Fibroblast of skin of right biceps (primary cell): ENCODE measurements at places on chromosomes 5 and 9.
A peak's percentile ranks its signal among the peaks of the same experiment; 100 is the strongest.

GRCh38 chr5:151351671-151352070 is 4.3 kb upstream of the SLC36A2 start:
- DNase-seq = no peak

DNA sequence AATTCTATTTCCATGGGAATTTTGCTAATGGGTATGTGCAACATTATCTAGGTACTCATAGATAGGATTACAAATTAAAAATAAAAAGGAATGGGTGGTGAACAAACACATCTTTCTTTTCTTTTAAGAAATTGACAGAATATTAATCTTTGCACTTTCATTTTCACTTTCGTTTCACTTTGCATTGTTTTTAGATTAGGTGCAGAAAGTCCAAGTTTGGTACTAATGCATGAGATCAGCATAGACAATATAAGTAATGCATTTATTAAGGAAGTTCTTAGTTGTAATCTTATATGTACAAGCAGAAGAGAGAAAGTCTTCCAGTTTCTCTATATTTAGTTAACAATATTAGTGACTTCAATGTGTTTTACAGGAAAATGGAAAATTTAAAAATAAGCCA is 196.5 kb downstream of the COMMD10 start:
- DNase-seq = no peak

GRCh38 chr9:21995006-21995665 is 545 bp downstream of the CDKN2B-AS1 start:
- DNase-seq = peak; percentile 73

GRCh38 chr5:171738501-171738900 is 47.1 kb upstream of the SMIM23 start:
- DNase-seq = no peak

DNA sequence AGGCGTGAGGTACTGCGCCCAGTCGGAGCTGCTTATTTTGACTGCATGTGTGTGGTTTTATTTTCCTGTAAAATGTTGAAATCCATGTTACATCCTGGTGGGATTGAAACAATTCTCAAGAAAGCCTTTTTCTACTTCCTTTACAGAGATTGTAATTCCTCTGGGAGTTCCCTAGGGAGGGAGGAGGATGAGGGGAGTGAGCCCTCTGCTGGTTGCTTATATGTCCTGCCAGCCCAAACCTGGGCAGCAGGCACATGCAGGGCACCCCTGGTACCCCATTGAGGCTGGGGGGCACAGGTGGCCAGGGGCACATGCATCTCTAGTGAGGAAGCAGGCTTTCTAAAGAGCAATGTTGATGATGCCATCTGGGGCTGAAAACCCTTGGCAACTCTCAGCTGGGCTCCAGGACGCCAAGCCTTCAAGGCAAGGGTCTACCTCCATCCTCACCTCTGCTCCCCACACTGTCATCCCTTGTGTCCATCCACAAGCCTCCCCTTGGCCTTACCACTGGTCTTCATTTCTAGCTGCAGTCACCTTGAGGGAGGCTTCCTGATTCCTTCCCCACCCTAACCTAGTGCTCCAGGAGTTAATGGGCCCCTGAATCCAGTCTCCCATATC is 84.7 kb upstream of the TNFSF8 start:
- DNase-seq = peak; percentile 77

- peak; percentile 25 for DNase-seq
Measured at GRCh38 chr5:40879163-40879942, 29.9 kb upstream of the C7 start.

- no peak for DNase-seq
Measured at GRCh38 chr5:172647352-172648012, 6.4 kb downstream of the NEURL1B start.

GRCh38 chr5:57986761-57987341 is 473.0 kb downstream of the PLK2 start:
- peak; percentile 35 for DNase-seq

GRCh38 chr5:67887748-67888161 is 327.8 kb upstream of the PIK3R1 start:
- DNase-seq = no peak

- DNase-seq = no peak
Measured at GRCh38 chr5:25255128-25255527, 610.4 kb upstream of the CDH10 start.

- DNase-seq = peak; percentile 49
Measured at GRCh38 chr9:35814106-35814840, 569 bp downstream of the HINT2 start.

DNA sequence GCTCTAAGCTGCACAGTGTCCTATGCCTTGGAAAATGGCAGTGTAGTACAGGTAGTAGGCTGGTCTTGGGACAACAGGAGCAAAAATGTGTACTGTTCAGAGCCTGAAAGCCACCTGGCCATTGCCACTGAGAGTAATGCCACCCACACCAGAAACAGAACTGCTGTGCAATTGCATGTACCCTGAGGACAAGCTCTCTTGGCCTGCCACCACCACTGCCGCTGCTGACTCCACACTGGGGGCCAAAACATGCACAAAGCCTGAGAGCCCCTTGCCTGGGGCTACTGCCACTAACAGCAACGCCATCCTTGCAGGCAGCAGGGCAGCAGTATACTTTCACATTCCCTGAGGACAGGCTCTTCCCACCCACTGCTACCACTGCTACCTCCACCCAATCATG is 251.9 kb upstream of the CDH12 start:
- no peak for DNase-seq

GRCh38 chr9:94656200-94656599 is 16.9 kb upstream of the FBP1 start:
- no peak for DNase-seq

DNA sequence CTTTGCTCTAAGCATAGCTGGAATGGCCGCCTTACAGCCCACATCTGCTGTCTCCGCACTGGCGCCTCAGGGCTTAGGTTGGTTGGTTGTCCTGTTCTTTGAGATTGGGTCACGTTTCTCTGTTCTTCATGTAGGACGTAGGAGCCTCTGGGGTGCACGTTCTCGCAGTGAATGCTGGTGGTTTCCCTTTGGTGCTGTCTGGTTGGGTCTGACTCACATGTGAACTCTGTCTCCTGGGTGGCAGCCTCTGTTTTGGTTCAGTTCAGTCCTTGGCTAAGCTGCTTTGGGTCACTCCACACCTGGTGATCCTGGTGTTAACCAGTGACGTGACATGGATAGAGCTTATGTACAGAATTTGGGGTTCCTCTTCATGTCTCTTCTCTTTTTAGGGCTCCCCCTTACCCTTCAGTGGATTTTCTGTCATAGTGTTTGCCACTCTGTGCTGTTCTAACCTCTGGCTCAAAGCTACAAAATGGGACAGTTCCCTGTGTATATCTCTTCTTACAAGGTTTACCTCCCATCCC is 12.6 kb upstream of the LPCAT1 start:
- no peak for DNase-seq

GRCh38 chr5:10337986-10338385 is 15.5 kb upstream of the MARCHF6 start:
- DNase-seq = no peak

DNA sequence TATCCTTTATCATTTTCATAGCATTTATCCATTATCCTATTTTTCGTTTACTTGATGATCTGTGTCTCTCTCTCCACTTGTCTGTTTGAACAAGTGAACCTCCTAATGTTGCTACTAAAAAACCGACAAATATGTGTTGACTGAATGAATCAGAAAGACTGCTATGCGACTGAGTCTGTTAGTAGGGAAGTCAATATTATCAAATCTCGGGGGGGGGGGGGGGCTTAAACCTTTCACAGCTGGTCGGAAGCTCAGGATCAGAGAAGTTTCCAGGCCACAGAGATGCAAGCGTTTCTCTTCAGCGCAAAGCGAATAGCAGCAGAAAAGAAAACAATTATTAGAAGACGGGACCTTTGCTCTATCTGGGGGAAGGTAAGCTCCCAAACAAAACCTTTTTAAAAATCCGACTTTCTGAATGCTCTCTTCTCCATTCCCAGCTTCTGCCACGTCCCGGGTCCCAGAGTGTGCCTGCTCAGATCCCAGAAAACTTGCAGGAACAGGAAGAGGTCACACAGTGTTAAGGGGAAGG is 412 bp downstream of the RIOK2 start:
- peak; percentile 19 for DNase-seq

GRCh38 chr9:38686933-38687332 is 33.0 kb downstream of the FAM240B start:
- no peak for DNase-seq

GRCh38 chr5:124206540-124206939 is 539.9 kb downstream of the ZNF608 start:
- no peak for DNase-seq

DNA sequence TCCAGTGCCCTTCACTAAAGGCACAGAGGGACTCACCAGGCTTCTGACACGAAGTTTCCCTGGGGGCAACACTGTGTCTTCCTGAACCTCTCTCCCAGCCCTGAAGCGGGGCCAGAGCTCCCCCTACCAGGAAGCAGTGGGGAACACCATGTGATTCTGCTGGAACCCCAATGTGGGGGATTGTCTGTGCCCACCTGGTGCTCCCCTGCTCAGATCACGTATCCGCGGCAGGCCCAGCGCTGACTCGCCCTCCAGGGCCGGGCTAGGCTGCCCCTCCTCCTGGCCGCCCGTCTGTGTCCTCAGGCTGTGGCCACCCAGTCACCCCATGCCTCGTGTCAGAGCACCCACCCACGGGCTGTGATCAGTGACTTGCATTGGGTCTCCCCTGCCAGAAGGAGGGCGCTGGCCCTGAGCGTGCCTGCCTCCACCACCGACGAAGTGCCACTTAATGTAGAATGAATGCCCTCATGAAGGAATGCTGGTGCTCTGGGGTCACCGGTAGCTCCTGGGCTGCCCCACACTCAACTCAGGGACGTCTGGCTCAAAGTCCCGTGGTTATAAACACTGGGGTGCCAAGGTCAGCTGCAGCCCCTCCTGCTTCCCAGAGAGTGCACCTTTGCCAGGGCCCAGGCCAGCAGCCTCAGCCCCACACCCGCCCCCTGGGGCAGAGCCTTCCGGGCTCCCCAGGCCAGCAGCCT is 22.1 kb downstream of the SARDH start:
- DNase-seq = peak; percentile 27

DNA sequence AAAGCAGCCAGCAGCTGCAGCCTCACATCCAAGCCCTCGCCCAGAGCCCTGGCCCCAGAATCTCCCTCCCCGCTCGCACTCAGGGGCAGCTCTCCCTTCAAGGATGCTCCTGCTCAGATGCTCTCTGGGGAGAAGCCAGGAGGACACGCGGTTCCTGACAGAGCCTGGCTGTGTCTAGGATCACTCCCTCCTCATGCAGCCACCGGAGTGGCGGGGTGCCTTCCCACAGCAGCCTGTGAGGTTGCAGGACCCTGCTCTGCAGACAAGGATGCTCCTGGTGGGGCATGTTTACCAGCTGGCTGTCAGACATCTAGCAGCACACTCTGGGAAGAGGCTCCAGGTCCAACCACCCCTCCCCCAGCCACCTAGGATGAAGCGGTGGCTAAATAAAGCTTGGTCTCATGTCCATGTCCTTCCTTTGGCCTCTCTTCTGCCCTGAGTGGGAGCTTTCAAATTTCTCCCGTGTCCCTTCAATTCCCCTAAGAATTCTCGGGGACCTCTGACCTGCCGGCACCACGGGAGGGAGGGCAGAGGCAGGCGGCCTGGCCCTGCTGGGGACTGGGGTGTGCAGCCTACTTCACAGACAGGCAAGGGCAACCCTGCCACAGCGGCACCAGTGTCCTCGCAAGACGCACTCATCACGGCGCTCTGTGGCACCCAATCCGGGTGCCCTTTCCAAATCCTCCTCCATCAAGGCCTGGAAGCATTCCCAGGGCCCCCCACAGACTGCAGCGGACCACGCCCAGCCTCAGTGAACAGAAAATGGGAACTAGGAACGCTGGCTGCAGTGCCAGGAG is 88.3 kb upstream of the SARDH start:
- DNase-seq = peak; percentile 23

- no peak for DNase-seq
Measured at GRCh38 chr9:118711843-118712242, 657.4 kb downstream of the BRINP1 start.

DNA sequence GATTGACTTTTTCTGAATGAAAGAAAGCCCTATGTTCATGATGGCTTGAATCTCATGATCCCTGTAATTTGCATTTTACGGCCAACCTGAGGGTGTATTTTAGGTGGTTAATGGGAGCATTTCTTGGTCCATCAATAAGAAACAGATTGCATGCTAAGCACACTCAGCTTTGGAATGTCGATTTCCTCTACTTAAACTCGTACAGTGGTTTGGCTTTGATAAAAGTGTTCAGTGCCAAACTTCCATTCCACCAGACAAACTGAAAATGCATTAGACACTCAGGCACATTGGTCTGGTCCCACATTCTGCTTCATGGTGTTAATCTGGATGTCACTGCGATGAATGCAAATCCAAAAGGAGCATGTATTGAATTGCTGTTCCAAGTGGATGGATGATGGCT is 77.0 kb downstream of the VCAN start:
- DNase-seq = peak; percentile 75

GRCh38 chr9:129278391-129279237 is 100.6 kb upstream of the IER5L start:
- DNase-seq = peak; percentile 60

DNA sequence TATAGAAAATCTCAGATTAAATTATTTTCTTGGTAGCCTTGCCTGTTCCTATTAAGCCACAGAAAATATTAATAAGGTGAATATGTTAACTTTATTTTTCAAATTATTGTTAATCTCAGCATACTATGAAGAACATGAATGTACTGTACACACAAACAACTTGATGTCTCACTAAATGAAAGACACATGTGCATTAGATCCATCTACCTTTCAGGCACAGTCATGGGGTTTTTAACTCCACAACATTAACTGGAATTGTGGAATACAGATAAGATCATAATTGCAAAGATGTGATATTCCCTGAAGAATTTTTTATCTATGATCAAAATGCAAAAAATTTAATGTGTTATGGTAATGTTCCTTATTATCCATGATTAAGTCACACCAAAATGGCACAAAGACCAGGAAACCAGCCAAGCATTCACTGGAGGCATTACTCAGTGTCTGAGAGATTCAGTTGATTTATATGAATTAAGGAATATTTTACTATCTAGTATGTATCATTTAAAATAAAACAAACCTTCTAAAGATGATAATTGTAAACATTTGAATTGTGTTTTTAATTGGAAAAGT is 150.0 kb upstream of the VCAN start:
- DNase-seq = peak; percentile 82

GRCh38 chr5:52801329-52801728 is 13.6 kb downstream of the ITGA1 start:
- DNase-seq = peak; percentile 30
